ENCODE measurements at places on chromosomes 2 and 18.

- no peak for DNase-seq
These were observed 13.0 kb downstream of the FABP1 start for GRCh38 chr2:88114889-88115288.

DNA sequence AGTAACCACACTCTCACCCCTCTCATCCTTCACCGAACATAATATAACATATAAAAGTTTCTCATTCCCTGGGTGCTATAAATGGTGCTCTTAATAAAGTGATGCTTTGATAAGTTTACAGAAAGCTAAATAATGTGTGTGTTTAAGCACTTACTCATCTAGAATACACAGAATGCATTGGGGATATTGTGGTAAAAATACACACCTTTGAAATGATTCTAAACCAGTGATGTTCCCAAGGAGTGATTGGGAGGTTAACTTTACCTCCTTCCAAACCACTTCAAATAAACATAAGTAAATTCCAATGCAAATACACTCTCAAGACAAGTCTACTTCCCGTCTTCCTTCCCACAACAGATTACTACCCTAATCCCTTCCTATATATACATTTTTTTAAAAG is 85.3 kb upstream of the TWSG1 start:
- DNase-seq: no peak

- no peak for DNase-seq
These were observed 819.6 kb downstream of the RNF144A start for GRCh38 chr2:7736646-7737305.

DNA sequence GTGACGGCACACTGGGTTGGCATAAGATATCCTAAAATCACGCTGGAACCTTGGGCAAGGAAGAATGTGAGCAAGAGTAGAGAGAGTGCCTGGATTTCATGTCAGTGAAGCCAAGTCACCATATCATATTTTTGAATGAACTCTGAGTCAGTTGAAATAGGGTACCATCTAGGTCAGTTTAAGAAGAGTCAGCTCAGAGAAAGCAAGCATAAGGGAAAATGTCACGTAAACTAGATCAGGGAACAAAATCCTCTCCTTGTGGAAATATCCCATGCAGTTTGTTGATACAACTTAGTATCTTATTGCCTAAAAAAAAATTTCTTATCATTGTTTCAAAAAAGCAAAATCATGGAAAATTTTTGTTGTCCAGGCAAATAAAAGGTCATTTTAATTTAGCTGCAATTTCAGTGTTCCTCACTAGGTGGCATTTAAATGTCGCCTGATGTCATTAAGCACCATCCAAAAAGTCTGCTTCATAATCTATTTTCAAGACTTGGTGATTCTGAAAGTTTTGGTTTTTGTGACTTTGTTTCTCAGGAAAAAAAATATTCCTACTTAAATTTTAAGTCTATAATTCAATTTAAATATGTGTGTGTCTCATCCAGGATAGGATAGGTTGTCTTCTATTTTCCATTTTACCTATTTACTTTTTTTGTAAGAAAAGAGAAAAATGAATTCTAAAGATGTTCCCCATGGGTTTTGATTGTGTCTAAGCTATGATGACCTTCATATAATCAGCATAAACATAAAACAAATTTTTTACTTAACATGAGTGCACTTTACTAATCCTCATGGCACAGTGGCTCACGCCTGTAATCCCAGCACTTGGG is 19.6 kb downstream of the RSAD2 start:
- DNase-seq: peak; percentile 52

DNA sequence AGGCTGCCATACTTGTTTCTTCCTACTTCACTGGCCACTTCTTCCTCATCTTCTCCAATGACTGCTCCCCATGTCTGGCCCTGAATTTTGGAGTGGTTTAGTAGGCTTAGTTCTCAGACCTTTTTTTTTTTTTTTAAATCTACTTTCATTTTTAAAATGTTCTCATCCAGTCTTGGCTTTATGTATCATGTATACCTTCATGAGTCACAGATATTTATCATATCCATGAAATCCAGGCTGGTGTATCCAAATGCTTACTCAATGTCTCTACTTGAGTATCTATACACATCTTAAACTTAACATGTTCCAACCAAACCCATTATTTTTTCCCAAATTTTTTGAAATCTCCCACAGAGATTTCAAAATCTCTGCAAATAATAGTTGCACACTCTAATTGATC is 26.3 kb upstream of the CFAP36 start:
- no peak for DNase-seq

DNA sequence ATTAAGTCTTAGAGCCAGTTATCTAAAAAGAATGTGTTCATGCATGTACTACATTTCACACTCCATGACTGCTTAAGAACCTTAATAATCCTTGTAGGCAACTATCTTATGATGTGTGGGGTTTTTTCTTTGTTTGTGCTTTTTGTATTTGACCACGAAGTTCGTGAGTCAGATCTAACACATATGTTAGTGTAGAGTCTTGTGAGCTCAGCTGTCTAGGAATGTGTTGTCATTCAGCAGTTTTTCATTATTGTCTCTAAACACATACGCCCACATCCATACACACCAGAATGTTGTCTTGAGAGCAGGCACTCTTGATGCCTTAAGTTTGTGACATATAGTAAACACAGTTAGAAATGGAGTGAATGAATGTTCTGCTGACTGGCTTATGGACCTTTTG is 38.4 kb downstream of the CAB39 start:
- peak; percentile 60 for DNase-seq

DNA sequence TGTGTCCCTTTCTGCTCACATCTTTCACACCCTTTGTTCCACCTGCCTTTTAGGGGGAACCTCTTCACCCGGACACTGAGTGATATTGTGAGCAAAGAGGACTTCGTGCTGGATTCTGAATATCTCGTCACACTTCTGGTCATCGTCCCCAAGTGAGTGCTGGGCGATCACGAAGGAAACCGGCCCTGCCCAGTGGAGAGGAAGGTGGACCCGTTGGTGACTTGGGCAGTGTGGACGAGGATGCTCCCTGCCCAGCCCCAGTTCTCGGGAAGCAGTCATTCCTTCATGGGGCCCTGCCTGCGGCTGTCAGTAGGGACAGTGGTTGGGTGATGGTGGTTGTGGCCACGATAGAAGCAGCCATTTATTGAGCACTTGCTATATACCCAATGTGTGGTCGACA is 40.8 kb downstream of the PDIA6 start:
- no peak for DNase-seq

- DNase-seq: no peak
These were observed 584.0 kb downstream of the LRRTM4 start for GRCh38 chr2:76938153-76938552.

DNA sequence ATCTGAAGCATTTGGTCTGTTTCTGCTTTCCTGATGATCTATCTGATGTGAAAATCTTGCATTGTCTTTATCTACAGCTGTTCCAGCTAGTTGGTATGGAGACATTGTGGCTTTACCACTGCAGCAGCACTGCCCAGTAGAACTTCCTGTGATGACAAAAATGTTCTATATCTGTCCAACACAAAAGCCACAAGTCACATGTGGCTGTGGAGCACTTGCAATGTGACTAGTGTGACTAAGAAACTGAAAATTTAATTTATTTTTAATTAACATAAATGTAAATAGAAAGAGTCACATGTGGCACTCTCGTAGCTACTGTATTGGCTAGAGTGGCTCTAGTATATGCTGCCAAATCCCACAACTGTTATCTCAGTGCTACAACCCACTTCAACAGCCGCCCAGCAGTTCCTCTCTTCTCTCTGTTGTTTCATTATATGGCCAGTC is 425.7 kb downstream of the SETBP1 start:
- DNase-seq: peak; percentile 44

GRCh38 chr18:66792466-66792865 is 188.6 kb upstream of the CDH19 start:
- no peak for DNase-seq

GRCh38 chr2:77270433-77270832 is 251.7 kb downstream of the LRRTM4 start:
- DNase-seq: no peak

DNA sequence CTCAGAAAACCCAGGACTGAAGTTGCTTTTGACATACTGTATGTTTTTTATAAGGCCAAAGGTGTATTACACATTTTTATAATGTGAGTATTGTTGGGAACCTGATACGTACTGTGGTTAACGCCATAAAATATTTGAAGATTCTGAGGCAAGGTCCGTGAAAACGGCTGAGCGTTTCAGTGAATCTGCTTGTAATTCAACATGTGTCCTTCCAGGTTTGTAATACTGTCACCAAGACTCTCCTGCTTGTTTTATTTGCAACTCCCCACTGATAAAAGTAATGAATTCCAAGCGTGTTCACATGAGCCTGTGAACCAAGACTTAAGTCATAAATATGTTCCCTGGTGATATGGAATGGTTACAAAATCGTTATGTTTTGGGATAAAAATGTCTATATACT is 23.9 kb upstream of the FRZB start:
- DNase-seq: no peak

DNA sequence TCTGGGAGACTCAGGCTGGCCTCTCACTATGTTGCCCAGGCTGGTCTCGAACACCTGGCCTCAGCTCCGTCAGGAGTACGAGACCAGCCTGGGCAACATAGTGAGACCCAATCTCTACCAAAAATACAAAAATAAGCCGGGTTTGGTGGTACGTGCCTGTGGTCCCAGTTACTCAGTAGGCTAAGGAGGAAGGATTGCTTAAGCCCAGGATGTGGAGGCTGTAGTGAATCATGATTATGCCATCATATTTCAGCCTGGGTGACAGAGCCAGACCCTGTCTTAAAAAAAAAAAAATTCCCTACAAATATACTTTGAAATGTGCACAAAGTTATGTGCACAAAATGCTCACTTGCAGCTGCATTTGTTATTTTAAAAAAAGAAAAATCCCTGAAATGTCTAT is 26.3 kb upstream of the AGAP1 start:
- DNase-seq: no peak

DNA sequence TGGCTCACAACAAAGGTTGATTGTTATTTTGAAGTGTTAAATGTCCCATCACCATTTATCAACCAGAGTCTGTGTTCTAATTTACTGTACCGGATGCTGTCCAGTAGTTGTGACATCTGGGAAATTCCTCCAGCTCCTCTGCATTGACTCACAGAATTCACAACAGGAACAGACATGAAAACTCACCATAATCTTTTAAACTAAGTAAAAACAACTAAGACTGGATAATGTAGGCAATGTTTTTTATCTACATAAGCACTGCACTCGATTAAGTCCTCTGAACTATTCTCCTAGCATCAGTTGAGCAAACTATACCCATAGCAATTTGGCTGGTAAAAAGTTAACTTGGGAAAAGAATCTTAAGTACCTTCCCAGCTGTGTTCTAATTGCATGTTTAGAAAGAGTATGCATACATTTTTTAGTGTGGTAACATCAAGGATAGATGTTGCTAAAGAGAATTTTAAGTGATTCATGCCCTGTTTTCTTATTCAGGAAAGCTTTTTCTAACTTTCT is 42.9 kb upstream of the MYO1B start:
- DNase-seq: no peak

GRCh38 chr2:32877587-32878510 is 68.9 kb upstream of the LTBP1 start:
- no peak for DNase-seq

DNA sequence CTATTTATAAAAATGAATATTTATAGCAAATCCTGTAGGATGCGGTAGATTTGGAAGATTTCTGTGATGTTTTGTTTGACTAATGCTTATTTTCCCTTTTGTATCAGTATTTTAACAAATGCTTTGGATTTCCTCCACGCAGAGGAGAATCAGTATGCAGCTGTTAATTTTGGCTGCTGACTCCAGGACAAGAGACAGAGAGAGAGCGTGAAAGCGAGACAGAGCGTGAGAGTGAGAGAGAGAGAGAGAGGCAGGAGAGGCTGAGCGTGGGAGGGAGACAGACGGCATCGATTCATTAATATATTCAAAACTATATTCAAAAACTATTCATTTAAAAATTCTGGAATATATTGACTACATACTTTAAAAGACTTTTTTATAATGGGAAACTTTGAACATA is 62.5 kb downstream of the RRM2 start:
- no peak for DNase-seq

GRCh38 chr2:28134857-28135256 is 244.3 kb downstream of the BABAM2 start:
- no peak for DNase-seq

- no peak for DNase-seq
These were observed 29.2 kb downstream of the PARD3B start for GRCh38 chr2:204574486-204574885.

GRCh38 chr2:213147538-213147937 is 3.9 kb downstream of the IKZF2 start:
- DNase-seq: peak; percentile 6

DNA sequence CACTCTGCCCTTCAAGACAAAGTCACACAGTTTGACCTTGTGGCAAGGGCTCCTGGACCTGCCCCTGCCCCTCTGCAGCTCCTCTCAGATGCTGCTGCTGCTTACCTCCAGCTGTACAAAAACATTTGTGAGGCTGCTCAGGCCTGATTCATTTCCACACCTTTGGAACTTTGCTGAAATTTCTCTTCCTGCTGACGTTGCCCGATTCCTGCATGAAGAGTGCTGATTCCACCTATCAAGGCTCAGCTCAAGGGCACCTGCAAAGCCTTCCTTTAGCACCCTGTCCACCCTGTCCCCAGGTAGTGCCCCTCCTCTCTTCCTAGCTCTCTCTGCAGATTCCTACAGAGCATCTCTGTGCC is 738.3 kb upstream of the HS6ST1 start:
- no peak for DNase-seq

GRCh38 chr2:64062840-64063239 is 43.6 kb upstream of the VPS54 start:
- DNase-seq: no peak

Data from activated CD4-positive, alpha-beta T cell treated with anti-CD3 and anti-CD28 coated beads, Interleukin-2, Interleukin-6, amounts not matched to agents 100 ng/mL and 50 ng/mL, durations not matched to agents 16 hours and 8 hours (primary cell).